Dorsolateral prefrontal cortex (tissue), 122 donors: ENCODE measurements at places on chromosomes 3 and 15.

GRCh38 chr15:71131601-71132362 is 16.5 kb downstream of the THSD4 start:
- DNase-seq: no peak

GRCh38 chr15:92407321-92407720 is 13.6 kb downstream of the ST8SIA2 start:
- no peak for DNase-seq

- DNase-seq: no peak
Observed at GRCh38 chr15:34716111-34716510, 38.7 kb downstream of the GJD2 start.

DNA sequence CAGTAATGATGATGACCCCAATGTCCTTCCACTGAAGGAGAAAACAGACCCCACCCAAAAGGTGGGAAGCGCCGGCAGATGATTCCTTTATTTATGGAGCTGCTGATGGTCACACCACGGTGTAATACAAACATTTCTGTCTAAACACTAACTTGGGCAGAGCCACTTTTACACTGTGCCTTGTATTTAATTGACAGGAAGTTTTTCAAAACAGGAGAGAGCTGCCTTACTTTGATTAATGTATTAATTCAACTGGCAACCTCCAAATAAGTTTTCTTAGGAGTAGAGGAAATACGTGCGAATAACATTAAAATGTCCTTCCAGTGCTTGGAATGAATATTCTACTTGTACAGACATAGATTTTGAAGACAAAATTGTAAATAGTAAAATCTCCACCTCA is 70.4 kb downstream of the WWTR1 start:
- no peak for DNase-seq

GRCh38 chr3:108127301-108127988 is 36.6 kb upstream of the CD47 start:
- DNase-seq: no peak

DNA sequence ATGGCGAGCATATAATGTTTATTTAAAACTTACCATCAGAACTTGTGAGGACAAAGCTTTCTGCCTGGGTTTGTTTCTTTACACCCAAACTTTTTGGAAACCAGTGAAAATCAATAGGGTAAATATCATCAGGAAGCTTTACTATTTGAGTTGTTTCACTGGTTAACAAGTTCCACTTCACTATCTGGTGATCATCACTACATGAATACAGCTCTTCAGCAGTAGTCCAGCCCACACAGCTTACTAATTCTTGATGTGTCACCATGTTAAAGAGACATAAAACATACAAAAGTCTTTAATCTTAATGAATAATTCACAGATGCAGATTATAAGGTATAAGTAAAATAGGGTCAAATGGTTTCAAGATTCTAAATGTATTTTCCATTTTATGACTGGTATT is 17.6 kb downstream of the IFT80 start:
- no peak for DNase-seq

DNA sequence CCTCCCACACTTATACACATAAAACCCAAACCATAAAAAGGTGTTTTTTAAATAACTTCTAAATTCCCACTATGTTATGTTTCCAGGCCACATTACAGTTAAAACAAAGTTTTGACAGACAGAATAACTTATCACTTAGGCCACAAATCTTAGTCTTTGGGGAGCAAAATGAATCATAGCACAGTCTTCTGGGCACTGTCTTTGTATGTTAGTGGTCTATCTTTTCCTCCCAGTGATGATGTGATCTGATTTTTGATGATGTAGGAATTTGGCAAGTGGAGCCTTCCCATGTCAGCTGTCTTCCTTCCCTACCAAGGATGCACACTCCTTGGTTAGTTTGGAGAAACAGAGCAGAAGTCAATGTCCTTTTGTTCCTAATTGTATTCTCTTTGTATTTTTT is 67.3 kb downstream of the THSD4 start:
- no peak for DNase-seq

GRCh38 chr3:52456169-52456799 is 880 bp downstream of the NISCH start:
- DNase-seq: no peak

GRCh38 chr3:27623085-27623753 is 98.9 kb downstream of the EOMES start:
- no peak for DNase-seq
